ENCODE measurements at places on chromosomes 2 and 18.

- DNase-seq = no peak
Measured at GRCh38 chr2:188601391-188601790, 309.7 kb downstream of the GULP1 start.

DNA sequence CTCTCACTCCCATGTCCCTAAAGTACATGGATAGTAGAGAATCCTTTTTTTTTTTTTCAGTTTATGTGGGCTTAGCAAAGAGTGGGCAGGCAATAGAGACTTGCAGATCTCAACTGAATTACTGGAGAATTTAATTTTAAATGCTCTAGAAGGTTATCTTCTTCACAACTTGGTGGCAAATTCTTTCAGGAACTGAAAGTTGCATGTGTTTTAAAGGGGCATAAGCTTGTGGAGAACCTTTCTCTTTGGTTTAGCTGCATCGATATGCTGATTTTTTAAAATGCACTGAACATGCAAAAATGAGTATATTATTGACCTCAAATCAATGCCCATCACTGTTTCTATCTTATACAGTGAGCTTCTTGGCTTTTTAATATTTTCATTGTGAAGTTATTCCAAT, 24.9 kb upstream of the GALNT3 start:
- no peak for DNase-seq

GRCh38 chr2:96637385-96638143, 548 bp downstream of the KANSL3 start:
- peak; percentile 83 for DNase-seq

DNA sequence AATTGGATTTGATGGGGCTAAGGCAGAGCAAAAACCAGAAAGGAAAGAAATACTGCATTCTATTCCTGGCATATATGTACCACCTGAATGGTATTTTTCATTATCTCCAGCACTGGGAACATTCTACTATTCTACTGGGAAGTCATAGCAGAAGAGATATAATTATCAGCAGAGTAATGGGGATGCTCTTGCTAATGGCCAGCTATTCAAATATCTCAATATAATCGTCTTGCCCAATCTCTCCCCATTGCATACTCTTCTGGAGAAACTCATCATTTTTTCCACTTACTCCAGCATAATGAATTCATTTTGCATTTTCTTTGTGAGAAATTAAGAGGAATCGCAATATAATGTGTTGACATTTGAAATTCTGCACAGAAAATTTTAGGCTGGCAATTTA, 1794.7 kb upstream of the PIK3C3 start:
- DNase-seq = no peak

GRCh38 chr2:120020554-120020953, 7.7 kb downstream of the EPB41L5 start:
- DNase-seq = no peak

Data from mammary epithelial cell (primary cell).